Activated CD4-positive, alpha-beta T cell treated with anti-CD3 and anti-CD28 coated beads, Interleukin-2, amount 10 ng/mL, durations not matched to agents 7 days and 5 days (primary cell): ENCODE measurements at places on chromosomes 2 and 18.

DNA sequence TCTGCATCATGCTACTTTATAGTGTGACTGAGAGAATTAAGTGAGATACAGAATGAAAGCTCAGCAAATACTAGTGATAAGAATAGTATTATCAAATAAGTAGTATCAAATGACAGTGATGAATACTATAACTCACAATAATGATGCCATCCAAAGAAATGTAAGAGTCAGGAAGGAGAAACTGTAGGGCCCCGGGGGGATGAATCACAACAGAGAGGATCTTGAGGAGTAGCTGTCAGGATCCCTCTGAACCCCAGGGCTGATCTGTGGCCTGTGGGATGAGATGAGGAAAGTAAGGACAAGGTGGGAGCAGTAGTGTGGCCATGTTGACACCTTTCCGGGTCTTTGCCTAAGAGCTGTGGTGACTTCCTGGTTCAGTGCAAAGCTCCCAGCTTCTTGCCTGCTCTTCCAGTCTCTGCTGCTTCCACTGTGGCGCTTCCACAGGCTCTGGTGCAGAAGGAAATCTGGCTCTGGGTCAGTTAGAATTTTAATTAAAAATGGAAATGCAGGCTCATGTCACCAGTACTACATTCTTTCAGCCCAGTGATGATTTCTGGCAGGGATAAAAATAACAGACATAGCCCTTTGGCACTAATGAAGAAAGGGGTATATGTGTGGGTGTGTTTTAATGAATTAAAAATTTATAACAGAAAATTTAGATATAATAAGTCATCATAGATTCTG, 166.9 kb downstream of the MYO3B start:
- no peak for DNase-seq
- no peaks in the 10 kb centered on the region for H3K36me3 ChIP-seq
- peaks cover 34% of the 10 kb centered on the region for H3K4me1 ChIP-seq
- H3K4me3 ChIP-seq, result no peak overlapping the region

DNA sequence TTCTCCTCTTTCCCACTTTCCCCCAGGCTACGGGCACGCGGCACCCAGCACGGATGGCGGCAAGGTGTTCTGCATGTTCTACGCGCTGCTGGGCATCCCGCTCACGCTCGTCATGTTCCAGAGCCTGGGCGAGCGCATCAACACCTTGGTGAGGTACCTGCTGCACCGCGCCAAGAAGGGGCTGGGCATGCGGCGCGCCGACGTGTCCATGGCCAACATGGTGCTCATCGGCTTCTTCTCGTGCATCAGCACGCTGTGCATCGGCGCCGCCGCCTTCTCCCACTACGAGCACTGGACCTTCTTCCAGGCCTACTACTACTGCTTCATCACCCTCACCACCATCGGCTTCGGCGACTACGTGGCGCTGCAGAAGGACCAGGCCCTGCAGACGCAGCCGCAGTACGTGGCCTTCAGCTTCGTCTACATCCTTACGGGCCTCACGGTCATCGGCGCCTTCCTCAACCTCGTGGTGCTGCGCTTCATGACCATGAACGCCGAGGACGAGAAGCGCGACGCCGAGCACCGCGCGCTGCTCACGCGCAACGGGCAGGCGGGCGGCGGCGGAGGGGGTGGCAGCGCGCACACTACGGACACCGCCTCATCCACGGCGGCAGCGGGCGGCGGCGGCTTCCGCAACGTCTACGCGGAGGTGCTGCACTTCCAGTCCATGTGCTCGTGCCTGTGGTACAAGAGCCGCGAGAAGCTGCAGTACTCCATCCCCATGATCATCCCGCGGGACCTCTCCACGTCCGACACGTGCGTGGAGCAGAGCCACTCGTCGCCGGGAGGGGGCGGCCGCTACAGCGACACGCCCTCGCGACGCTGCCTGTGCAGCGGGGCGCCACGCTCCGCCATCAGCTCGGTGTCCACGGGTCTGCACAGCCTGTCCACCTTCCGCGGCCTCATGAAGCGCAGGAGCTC, 35.4 kb downstream of the KCNK3 start:
- H3K36me3 ChIP-seq, result no peaks in the 10 kb centered on the region
- DNase-seq, result peak; percentile 13
- H3K4me1 ChIP-seq, result no peaks in the 10 kb centered on the region

DNA sequence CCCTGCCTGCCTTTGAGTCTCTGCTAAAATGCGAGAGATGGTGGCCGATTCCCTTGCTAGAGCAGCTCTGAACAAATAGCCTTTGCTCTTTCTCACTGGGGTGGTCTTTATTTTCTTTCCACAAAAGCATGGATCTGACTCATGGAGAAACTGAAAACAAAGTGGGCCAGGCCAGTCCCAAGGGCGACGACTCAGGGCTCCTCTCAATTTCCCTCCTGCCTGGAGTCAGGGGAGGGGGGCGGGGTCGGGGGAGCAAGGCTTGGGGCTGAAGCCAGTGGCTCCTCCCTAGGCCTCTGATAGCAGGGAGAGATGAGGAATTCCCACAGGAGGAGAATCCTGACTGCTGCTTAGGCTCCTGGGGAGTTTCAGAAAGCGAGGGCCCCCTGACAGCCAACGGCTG, 17.1 kb upstream of the IL1R2 start:
- H3K4me1 ChIP-seq, result peaks cover 12% of the 10 kb centered on the region
- DNase-seq, result no peak
- H3K36me3 ChIP-seq, result peaks cover 15% of the 10 kb centered on the region
- H3K27ac ChIP-seq, result no peak overlapping the region
- H3K4me3 ChIP-seq, result no peak overlapping the region
- no peaks in the 10 kb centered on the region for H3K27me3 ChIP-seq

DNA sequence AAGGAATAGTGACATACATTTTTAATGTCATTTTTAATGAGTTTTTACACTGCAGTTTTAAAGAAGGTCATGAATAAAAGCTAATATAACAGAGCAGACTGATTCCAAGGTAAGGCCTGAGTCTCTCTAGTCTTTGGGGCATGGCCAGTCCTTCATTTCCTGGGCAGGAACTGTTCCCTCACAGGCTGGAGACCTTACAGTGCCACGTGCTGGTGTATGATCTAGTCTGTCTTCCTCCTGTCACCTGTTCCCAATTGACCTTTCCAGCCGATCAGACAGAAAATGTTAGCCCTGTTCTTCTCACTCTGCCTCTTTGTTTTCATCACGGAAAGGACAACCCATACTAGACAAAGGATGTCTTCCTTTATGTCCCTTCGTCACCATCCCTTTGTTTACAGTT, 33.6 kb downstream of the ZCCHC2 start:
- H3K27ac ChIP-seq, result no peak overlapping the region
- H3K4me1 ChIP-seq, result peaks cover 25% of the 10 kb centered on the region
- no peak overlapping the region for H3K4me3 ChIP-seq

DNA sequence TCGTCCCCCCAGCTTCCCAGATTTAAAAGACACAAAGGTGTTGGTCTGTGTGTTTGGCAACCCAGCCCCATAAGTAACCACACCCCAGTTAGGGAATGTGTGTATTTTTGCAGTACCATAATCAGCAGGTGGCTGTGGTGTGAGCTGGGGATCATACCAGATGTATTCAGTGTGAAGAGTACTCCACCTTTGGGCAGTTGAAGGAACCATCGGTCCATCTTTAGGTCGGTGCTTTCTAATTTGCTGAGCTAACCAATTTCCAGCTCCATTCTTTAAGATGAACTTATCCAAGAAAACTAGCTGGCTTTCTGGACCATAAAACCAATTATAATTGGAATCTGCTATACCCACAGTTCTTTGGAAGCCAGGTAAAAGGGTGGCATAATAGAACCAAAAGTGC, 3.2 kb downstream of the DSEL start:
- no peak overlapping the region for H3K27ac ChIP-seq
- peaks cover 36% of the 10 kb centered on the region for H3K27me3 ChIP-seq
- H3K36me3 ChIP-seq, result no peaks in the 10 kb centered on the region
- no peak for DNase-seq

- H3K27me3 ChIP-seq, result peaks cover 4% of the 10 kb centered on the region
- no peak overlapping the region for H3K27ac ChIP-seq
- H3K4me3 ChIP-seq, result no peak overlapping the region
- DNase-seq, result no peak
- no peaks in the 10 kb centered on the region for H3K36me3 ChIP-seq
Measured at GRCh38 chr2:227228061-227228667, 63.7 kb downstream of the COL4A3 start.

- peak overlapping the region; percentile 3 for H3K4me3 ChIP-seq
- peaks cover 22% of the 10 kb centered on the region for H3K4me1 ChIP-seq
- no peaks in the 10 kb centered on the region for H3K36me3 ChIP-seq
- DNase-seq, result no peak
- no peak overlapping the region for H3K27ac ChIP-seq
- H3K27me3 ChIP-seq, result peaks cover 89% of the 10 kb centered on the region
Measured at GRCh38 chr2:45007961-45008295, 1.3 kb downstream of the SIX2 start.

GRCh38 chr2:231533086-231533776, 3.0 kb upstream of the NMUR1 start:
- H3K4me1 ChIP-seq, result peaks cover 14% of the 10 kb centered on the region
- H3K27ac ChIP-seq, result no peak overlapping the region
- no peaks in the 10 kb centered on the region for H3K36me3 ChIP-seq
- no peak for DNase-seq

GRCh38 chr2:75560022-75560767, 544 bp downstream of the EVA1A start:
- peak overlapping the region; percentile 74 for H3K4me3 ChIP-seq
- no peaks in the 10 kb centered on the region for H3K36me3 ChIP-seq
- peaks cover 28% of the 10 kb centered on the region for H3K4me1 ChIP-seq
- DNase-seq, result no peak
- peaks cover 52% of the 10 kb centered on the region for H3K27me3 ChIP-seq
